ENCODE measurements at places on chromosomes 3 and 15.

GRCh38 chr15:63729115-63729884, 104.4 kb downstream of the HERC1 start:
- DNase-seq, result no peak

GRCh38 chr3:119558626-119559317, 642 bp downstream of the CD80 start:
- no peak for DNase-seq

DNA sequence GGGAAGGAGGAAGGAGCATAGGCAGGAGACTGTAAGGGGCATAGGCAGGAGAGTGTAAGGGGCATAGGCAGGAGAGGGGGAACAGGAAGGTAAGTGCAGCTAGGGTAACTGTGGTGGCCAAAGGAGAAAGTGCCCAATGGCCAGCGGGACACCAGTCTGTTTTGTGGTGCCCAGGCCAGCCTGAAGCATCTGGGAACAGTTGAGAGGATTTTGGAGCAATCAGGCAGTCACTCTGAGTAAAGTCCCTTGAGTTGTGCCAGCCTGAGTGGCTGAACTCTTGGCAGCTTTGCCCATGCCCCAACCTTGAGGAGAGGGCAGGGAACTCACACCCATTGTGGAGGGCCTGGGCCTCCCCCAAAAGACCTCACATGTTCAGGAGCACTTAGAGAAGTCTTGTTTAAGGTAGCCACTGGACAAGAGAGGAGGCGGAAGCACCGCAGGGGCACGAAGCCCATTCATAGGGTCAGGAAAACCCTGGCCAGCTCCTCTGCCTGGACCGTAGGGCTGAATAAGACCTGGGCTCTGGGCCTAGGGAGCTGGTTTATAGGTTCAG, 3.5 kb upstream of the TGM5 start:
- DNase-seq, result no peak

- no peak for DNase-seq
These were observed 3.4 kb upstream of the SAMD7 start for GRCh38 chr3:169907944-169908343.

DNA sequence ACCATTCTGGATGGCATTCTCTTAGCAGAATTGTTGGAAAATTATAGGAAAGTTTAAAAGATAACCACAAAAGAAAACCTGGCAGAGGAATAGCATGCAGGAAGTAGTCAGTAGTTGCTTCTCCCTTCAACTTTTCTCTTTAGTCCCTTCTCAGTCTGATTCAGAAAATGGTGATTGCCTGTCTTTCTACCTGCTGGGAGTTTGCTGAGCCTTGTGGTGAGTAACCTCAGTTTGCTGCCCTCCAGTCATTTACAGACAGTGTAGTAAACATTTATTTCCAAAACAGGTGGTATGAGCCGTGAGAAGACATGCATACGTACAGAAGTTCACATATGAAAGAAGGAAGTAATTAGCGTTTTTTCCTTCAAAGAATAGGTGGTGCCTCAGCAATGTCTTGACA, 224.7 kb upstream of the POU1F1 start:
- no peak for DNase-seq

- DNase-seq, result no peak
These were observed 99.2 kb upstream of the LRRN1 start for GRCh38 chr3:3699816-3700633.

- no peak for DNase-seq
These were observed 214.6 kb upstream of the STAC start for GRCh38 chr3:36165509-36166290.

DNA sequence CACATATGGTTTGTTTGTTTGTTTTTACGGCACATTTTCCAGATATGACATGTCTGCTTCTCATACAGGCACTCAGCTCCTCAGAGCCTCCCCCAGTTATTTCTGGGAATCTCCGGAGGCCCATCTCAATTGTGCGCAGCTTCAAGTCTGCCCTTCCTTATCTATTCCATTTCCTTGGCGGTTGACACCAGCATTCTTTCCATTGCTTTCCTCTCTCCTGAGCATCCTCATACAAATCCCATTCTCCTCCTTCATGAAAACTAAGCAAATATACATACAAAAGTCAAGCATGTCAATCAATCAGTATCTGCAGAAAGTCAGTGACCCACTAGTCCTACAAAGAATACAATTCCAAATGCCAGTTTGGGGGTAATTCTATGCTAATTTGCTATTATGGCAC, 166.7 kb downstream of the SQOR start:
- DNase-seq, result no peak

DNA sequence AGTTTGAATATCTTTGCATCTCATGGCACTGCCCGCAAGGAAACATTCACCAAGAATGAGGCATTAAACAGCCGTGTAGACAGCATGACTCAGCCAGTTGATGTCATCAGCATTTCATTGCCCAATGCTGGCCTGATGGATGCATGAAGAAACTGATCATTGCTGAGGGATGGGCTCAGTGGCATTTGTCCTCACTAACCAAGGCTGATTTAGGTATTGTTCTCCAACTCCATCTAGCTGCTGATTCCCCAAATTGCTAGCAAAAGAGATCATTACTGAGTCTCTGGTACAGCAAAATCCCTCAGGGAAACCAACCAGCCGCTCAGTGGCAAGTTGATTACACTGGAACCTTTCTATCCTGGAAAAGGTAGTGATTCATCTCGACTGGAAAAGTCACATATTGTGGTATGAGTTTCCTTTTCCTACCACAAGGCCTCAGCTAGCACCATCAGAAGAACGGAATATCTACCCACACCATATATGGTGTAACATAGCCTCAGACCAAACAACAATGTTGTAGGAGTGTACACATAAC, 186.5 kb upstream of the GAP43 start:
- peak; percentile 72 for DNase-seq

- no peak for DNase-seq
These were observed 111.0 kb downstream of the RFTN1 start for GRCh38 chr3:16402451-16402850.

DNA sequence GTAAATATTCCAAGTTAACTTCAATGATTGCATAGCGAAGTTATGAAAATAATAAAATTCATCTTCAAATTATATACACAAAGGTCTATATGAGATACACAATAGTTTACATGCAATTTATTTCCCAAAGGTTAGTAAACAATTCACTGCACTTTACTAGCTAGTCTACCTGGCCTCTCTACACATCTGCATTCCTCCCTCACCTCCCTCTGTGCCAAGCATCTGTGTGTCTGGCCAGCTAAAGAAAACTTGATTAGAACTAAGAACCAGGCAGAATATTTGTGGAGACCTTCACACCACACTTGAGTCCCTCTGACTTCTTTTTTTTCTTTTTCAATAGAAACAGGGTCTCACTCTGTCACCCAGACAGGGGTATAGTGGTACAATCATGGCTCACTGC, 61.4 kb downstream of the LRRFIP2 start:
- DNase-seq, result no peak

- no peak for DNase-seq
These were observed 1.4 kb downstream of the ETV5 start for GRCh38 chr3:186107215-186108105.

DNA sequence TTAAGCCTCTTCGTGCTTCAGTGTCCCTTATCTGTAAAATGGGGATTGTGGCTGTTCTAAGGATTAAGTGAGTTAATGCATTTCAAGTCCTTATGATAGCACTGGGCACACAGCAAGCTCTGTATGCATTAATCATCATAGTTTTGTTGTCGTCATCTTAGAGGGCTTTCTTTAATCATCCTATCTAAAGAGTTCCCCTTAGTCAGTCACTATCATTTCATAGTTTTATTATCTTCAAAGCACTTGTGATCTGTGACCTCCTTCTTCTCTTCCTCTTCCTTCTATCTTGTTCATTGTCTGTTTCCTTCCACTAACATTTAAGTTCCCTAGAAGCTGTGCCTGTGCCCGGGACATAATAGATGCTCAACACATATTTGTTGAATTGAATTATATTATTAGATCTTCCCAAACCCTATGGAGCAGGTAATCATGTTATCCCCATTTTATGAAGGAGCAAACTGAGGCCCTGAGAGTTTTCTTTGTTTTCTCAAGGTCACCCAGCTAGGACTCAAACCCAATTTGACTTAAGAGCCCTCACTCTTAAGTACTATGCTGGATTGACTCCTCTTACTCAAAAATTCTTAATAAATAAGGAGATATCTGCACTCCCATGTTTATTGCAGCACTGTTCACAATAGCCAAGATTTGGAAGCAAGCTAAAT, 24.1 kb downstream of the DUOX2 start:
- no peak for DNase-seq

GRCh38 chr15:69436951-69437350, 15.7 kb upstream of the RPLP1 start:
- no peak for DNase-seq

DNA sequence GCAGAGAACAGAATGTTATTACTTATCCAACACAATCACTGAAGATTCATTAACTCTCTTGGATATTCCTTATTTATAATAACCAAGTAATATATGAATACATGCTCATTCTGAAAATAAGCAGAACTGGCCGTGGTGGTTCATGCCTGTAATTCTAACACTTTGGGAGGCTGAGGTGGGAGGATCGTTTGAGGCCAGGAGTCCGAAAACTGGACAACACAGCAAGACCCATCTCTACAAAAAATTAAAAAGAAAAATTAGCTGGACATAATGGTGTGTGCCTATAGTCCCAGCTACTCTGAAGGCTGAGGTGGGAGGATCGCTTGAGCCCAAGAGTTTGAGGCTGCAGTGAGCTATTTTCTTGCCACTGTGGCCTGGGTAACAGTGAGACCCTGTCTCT, 25.9 kb downstream of the RNF168 start:
- no peak for DNase-seq

DNA sequence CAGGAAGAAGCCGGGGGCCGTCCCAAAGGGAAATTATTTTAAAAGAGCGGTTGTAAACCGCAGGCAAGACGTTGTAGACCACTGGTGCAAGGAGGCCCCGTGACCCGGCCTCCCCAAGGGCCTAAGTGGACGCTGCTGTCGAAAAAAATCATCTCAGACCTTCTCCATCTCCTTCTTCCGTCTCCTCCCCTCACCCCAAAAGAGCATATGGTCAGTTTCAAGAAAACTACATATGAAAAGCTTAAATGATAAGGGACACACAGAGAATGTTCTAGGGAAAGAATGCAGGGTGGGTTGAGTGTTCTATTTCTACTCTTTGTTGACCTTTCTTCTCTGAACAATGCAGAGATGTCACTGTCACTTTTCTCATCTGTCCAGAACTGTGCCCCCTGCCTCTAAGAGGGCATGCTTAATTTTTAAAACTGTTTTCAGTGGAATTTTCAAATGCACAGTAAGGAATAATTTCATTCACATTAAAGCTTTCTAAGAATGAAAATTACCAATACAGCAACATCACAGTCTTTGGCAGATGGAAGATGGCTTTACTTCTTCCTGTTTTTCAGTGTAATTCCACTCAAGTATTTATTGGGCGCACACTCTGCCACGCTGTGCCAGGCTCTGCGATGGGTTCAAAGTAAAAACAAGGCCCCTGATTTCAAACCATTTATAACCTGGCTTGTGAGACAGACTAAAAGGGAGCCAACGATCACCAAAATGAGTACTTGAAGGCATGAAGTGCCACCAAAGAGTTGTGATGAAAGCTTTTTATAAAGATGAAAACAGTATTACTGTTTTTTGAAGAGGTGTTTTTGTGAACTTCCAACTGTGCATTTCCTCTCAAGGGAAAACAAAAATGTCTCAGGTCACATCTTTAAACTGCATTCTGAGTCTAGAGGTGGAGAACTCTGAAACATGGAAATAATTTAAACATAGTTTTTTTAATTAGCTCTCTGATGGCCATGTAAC, 891 bp upstream of the TOP2B start:
- DNase-seq, result no peak

- no peak for DNase-seq
These were observed 29.4 kb upstream of the AP4E1 start for GRCh38 chr15:50879016-50879617.

GRCh38 chr3:55765398-55765797, 278.3 kb upstream of the WNT5A start:
- no peak for DNase-seq

GRCh38 chr3:119637679-119638477, 22.5 kb downstream of the POPDC2 start:
- peak; percentile 74 for DNase-seq

DNA sequence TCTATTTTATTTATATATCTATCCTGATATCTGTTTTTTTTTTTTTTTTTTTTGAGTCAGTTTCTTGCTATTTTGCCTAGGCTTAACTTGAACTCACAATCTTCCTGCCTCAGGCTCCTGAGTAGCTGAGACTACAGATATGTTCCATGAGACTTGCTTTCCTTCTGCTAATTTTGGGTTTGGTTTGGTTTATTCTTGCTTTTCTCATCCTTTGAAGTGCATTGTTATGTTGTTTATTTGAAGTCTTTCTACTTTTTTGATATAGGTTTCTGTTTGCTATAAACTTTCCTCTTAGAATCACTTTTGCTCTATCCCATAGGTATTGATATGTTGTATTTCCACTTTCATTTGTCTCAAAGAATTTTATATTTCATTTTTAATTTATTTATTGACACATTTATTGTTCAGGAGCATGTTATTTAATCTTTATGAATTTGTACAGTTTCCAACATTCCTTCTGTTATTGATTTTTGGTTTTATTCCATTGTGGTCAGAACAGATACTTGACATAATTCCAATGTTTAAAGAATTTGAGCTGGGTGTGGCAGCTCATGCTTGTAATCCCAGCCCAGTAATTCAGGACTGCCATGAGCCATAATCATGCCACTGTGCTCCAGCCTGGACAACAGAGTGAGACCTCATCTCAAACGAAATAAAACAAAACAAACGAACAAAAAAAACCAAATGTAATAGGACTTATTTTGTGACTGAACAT, 62.3 kb upstream of the PLSCR4 start:
- no peak for DNase-seq

DNA sequence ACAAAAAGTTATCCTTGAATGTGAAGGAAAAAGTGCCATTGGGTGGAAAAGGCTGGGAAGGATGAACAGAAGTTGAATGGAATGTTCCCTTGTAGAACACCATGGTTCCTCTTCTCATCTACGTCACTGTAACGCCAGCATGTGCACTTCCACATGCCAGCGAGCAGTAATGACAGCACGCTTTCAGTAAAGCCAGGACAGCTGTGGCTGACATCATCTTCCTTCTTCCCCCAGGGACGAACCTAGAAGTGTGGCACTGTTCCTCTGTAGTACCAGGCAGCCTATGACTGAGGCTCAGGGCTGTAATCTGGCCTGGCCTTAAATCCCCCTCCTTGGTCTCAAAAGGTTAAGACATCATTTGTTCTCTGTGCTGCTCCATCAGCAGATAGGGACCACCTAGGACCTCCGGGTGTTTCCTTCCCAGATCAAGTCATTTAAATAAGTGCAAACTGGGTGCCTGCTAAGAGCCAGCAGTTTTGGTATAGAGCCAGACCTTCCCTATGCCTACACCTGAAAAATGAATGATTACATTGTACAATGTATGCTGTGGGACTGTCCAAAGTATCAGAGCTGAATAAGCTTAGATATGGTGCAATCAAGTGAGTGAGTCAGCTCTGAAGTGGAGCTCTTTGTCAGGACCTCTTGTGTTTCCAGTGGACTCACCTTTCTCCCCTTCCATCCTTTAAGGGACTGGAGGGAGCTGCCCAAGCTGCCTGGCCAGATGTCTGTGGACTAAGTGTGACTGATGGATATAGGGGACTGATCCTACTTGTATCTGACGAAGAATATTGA, 5.6 kb upstream of the SRPRB start:
- no peak for DNase-seq
